ENCODE measurements at places on chromosomes 5 and 9. TPM values are rescaled to one million over a fixed set of nuclear protein-coding genes. Genes with fewer than 3 reads are reported as not detected.
A peak's percentile ranks its signal among the peaks of the same experiment; 100 is the strongest.

DNA sequence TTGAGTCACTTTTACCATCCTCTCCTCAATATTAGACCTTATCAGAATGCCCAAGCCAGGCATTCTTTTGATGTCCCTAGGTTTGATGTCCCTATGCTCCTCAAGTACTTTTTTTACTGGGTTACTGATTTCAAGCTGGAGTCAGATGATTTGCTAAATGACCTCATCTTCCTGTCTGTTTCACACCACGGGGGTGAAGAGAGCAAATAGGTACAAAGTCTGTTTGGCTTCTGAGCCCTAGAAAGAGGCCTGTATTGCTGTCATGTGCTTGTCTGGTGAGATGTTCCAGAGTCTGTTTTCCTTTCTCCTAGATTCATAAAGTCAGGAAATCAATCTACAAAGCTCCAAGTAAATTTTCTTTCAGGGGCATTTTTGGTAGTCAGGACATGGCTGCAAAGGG, 12.7 kb upstream of the DAB2 start:
- H3K27me3 ChIP-seq = no peaks in the 10 kb centered on the region
- no peak overlapping the region for H3K4me3 ChIP-seq
- peaks cover 20% of the 10 kb centered on the region for H3K4me1 ChIP-seq
- H3K36me3 ChIP-seq = no peaks in the 10 kb centered on the region

DNA sequence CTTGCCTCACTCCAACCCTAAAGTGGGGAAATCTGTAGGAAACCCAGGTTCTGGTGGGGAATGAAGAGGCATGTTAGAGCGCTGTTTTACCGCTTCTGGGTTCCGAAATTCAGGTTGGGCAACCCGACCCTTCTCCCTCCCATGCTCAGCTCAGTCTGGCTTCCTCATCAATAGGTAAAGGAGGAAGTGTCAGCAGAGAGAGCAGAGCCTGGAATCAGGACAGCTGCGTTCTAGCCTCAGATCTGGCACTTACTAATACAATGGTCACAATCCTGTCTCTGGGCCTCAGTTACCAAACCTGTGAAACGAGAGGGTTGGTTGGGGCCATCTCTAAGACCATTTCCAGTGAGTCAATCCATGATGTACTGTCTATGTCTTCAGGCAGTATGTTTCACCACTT, 16.2 kb upstream of the TNIP1 start:
- H3K27ac ChIP-seq = no peak overlapping the region
- H3K36me3 ChIP-seq = peaks cover 11% of the 10 kb centered on the region
- peaks cover 94% of the 10 kb centered on the region for H3K4me1 ChIP-seq
- no peak overlapping the region for H3K4me3 ChIP-seq
- no peak for DNase-seq

DNA sequence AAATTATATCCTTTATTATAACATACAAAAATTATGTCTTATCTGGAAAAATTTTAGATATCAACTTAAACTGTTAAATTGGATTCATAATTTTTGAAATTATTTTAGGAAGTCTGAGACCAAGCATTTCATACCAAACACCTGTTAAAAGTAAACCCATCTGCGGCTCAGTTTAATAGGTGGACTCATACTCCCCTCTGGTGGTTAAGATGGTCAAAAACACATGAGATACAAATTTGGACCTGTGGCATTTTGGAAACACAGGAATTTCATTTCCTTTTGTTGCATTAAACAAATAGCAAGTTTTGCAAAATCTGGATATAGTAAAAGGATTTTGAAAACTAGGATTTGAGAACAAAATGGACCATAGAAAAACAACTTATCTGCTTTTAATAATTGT, 53.7 kb downstream of the RGMB start:
- no peaks in the 10 kb centered on the region for H3K36me3 ChIP-seq
- DNase-seq = no peak
- H3K4me3 ChIP-seq = no peak overlapping the region
- H3K27me3 ChIP-seq = no peaks in the 10 kb centered on the region
- no peaks in the 10 kb centered on the region for H3K4me1 ChIP-seq

GRCh38 chr9:91223000-91223399, 138.7 kb downstream of the AUH start:
- H3K27me3 ChIP-seq = no peaks in the 10 kb centered on the region
- DNase-seq = no peak
- H3K36me3 ChIP-seq = peaks cover 17% of the 10 kb centered on the region
- H3K27ac ChIP-seq = no peak overlapping the region
- no peaks in the 10 kb centered on the region for H3K4me1 ChIP-seq

- H3K27ac ChIP-seq = no peak overlapping the region
- no peaks in the 10 kb centered on the region for H3K36me3 ChIP-seq
- no peaks in the 10 kb centered on the region for H3K27me3 ChIP-seq
- H3K4me1 ChIP-seq = no peaks in the 10 kb centered on the region
- DNase-seq = no peak
These were observed 1373.7 kb upstream of the DMAC1 start for GRCh38 chr9:9173264-9173663.

GRCh38 chr5:168570490-168571328, 8.5 kb downstream of the PANK3 start:
- no peak overlapping the region for H3K27ac ChIP-seq
- no peak for DNase-seq
- H3K4me3 ChIP-seq = no peak overlapping the region
- peaks cover 30% of the 10 kb centered on the region for H3K36me3 ChIP-seq

GRCh38 chr5:177429248-177430040, 3.0 kb downstream of the GRK6 start:
- no peaks in the 10 kb centered on the region for H3K27me3 ChIP-seq
- peak overlapping the region; percentile 90 for H3K27ac ChIP-seq
- peak; percentile 90 for DNase-seq
- H3K36me3 ChIP-seq = peaks cover 36% of the 10 kb centered on the region
- H3K4me1 ChIP-seq = peaks cover 65% of the 10 kb centered on the region
- peak overlapping the region; percentile 80 for H3K4me3 ChIP-seq

GRCh38 chr5:95563367-95563766, 8.5 kb downstream of the ARSK start:
- H3K4me1 ChIP-seq = no peaks in the 10 kb centered on the region
- H3K36me3 ChIP-seq = peaks cover 16% of the 10 kb centered on the region
- no peaks in the 10 kb centered on the region for H3K27me3 ChIP-seq
- H3K4me3 ChIP-seq = no peak overlapping the region
- DNase-seq = no peak

- H3K27me3 ChIP-seq = no peaks in the 10 kb centered on the region
- H3K4me3 ChIP-seq = no peak overlapping the region
- no peak for DNase-seq
- H3K27ac ChIP-seq = no peak overlapping the region
- H3K36me3 ChIP-seq = no peaks in the 10 kb centered on the region
These were observed 243.0 kb upstream of the CDH18 start for GRCh38 chr5:20231040-20231439.

- no peak overlapping the region for H3K27ac ChIP-seq
- DNase-seq = no peak
- no peaks in the 10 kb centered on the region for H3K36me3 ChIP-seq
These were observed 29.0 kb upstream of the CCDC112 start for GRCh38 chr5:115325296-115325959.

DNA sequence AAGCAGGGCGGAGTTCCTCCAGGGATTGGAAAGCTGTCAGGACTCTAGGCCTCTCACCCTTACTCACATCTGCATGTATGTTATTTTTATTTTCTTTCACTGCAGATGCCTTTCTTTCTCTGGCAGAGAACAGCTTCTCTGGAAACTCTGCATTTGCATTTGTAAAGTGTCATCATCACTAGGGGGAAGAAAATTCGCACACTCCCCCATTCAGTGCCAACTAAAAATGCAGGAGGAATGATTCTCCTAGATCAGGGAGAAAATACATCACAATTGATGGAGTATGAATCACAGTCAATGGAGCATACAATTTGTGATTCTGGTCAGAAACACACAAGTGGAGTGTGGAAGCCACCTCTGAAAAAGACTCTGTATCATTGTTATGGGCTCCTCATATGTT, 351.4 kb upstream of the FTMT start:
- no peak overlapping the region for H3K4me3 ChIP-seq
- H3K27ac ChIP-seq = no peak overlapping the region
- no peaks in the 10 kb centered on the region for H3K36me3 ChIP-seq
- no peaks in the 10 kb centered on the region for H3K4me1 ChIP-seq

GRCh38 chr9:81874931-81875330, 53.3 kb upstream of the SPATA31D4 start:
- H3K4me3 ChIP-seq = no peak overlapping the region
- H3K4me1 ChIP-seq = peaks cover 6% of the 10 kb centered on the region
- no peaks in the 10 kb centered on the region for H3K27me3 ChIP-seq
- DNase-seq = no peak
- no peak overlapping the region for H3K27ac ChIP-seq
- H3K36me3 ChIP-seq = no peaks in the 10 kb centered on the region

- H3K36me3 ChIP-seq = no peaks in the 10 kb centered on the region
- peaks cover 28% of the 10 kb centered on the region for H3K4me1 ChIP-seq
- peak overlapping the region; percentile 65 for H3K27ac ChIP-seq
- no peak overlapping the region for H3K4me3 ChIP-seq
- no peak for DNase-seq
These were observed 11.5 kb downstream of the UIMC1 start for GRCh38 chr5:176995122-176995490.

DNA sequence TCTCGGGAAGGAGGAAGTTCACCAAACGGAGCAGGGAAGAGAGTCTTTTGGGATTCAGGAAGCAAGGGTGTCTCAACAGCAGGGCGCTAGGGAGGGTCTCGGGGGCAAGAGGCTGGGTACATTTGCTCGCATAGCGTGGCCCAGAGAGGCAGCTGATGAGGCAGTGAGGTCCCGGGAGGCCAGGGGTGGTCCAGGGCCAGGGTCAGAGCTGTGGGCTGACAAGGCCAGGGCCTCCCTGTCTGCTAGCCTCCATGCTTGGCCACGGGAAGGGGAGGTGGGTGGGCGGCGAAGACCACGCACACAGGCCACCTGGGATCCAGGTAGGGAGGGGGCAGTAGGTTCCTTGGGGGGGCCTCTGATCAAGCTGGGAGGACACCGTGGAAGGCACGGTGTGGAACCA, 6.0 kb downstream of the NDOR1 start:
- no peak for DNase-seq
- H3K4me1 ChIP-seq = peaks cover 7% of the 10 kb centered on the region
- peaks cover 23% of the 10 kb centered on the region for H3K36me3 ChIP-seq
- no peak overlapping the region for H3K27ac ChIP-seq

GRCh38 chr5:38591523-38591849, 35.0 kb upstream of the LIFR start:
- no peak overlapping the region for H3K27ac ChIP-seq
- no peak for DNase-seq
- no peak overlapping the region for H3K4me3 ChIP-seq
- no peaks in the 10 kb centered on the region for H3K27me3 ChIP-seq

GRCh38 chr9:35522700-35523099, 32.8 kb downstream of the RUSC2 start:
- DNase-seq = no peak
- no peaks in the 10 kb centered on the region for H3K36me3 ChIP-seq

DNA sequence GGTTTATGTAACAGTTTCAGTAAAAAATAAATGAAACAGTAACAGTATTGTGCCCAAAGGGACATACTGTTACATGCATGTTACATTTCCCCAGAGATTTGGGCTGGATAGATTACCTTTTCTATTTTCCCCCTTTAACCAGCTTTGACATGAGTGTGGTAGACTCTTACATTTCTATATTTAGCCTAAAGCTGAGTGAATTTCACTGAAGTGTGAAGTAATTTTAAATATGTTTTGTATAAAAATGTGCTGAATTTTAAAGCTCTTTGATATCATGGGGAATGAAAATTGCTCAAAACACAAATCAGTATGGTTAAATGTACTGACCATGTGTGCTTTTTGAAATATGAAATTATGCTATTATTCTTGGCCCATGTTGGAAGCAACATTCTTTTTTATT, 122.3 kb upstream of the CDH10 start:
- H3K36me3 ChIP-seq = no peaks in the 10 kb centered on the region
- no peak for DNase-seq
- H3K27ac ChIP-seq = no peak overlapping the region
- no peaks in the 10 kb centered on the region for H3K27me3 ChIP-seq
- no peaks in the 10 kb centered on the region for H3K4me1 ChIP-seq
- no peak overlapping the region for H3K4me3 ChIP-seq

GRCh38 chr5:79982136-79982535, 8.9 kb downstream of the MTX3 start:
- no peak overlapping the region for H3K27ac ChIP-seq
- H3K4me1 ChIP-seq = no peaks in the 10 kb centered on the region
- DNase-seq = no peak
- no peak overlapping the region for H3K4me3 ChIP-seq

GRCh38 chr9:35538361-35539234, 48.7 kb downstream of the RUSC2 start:
- DNase-seq = peak; percentile 81
- peaks cover 52% of the 10 kb centered on the region for H3K4me1 ChIP-seq
- no peaks in the 10 kb centered on the region for H3K27me3 ChIP-seq
- peak overlapping the region; percentile 79 for H3K27ac ChIP-seq

GRCh38 chr5:72242796-72243475, 77.1 kb downstream of the MRPS27 start:
- H3K36me3 ChIP-seq = peaks cover 1% of the 10 kb centered on the region
- H3K4me1 ChIP-seq = peaks cover 30% of the 10 kb centered on the region
- DNase-seq = no peak
- H3K27me3 ChIP-seq = no peaks in the 10 kb centered on the region

GRCh38 chr5:96054311-96055030, 92.8 kb upstream of the ELL2 start:
- DNase-seq = no peak
- no peaks in the 10 kb centered on the region for H3K36me3 ChIP-seq
- no peaks in the 10 kb centered on the region for H3K27me3 ChIP-seq
- no peak overlapping the region for H3K27ac ChIP-seq

DNA sequence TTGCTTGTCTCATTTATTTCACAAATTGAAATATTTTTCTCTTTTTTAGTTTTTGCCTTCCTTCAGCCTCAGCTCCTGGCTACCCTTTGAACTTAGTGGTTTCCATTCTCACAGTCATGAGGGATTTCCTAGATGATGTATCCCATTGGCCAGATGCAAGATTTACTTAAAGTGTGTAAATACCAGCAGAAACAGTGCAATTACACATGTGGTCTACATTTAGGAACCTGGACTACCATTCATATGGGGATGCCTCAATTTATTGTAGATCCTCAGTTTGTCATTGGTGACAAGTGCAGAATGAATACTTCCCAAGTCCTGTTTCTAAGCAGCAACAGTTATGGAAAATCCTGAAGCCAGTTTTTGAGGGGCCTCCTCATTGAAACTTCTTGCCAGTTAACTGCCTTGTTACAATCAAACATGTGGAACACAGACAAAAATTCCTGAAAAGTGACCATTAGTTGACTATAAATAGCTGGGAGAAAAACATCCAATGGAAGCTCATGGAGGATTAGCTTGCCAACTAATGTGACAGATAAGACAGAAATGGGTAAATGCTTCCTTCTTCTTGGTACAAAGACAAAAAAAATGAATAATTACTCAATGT, 113.6 kb upstream of the FER start:
- no peak overlapping the region for H3K4me3 ChIP-seq
- no peaks in the 10 kb centered on the region for H3K4me1 ChIP-seq
- no peak overlapping the region for H3K27ac ChIP-seq

The C5orf24 gene
- 47.9 TPM for total RNA-seq

The PCDHB12 gene
- 1.7 TPM for total RNA-seq

The FOXD4 gene
- 0.32 TPM for total RNA-seq

The PIP5KL1 gene
- total RNA-seq = 11.5 TPM

The RXRA gene
- 85.7 TPM for total RNA-seq

The CACFD1 gene
- 34.3 TPM for total RNA-seq

The PCDHGA5 gene
- total RNA-seq = 2.8 TPM

The ACTBL2 gene
- not detected for total RNA-seq

The EIF4E1B gene
- not detected for total RNA-seq

The SLC34A3 gene
- total RNA-seq = not detected

The CCL21 gene
- total RNA-seq = 138 TPM

All from lower lobe of right lung (tissue), 2 donors.